ENCODE measurements at places on chromosomes 16 and 17. TPM values are rescaled to one million over a fixed set of nuclear protein-coding genes. Genes with fewer than 3 reads are reported as not detected.

DNA sequence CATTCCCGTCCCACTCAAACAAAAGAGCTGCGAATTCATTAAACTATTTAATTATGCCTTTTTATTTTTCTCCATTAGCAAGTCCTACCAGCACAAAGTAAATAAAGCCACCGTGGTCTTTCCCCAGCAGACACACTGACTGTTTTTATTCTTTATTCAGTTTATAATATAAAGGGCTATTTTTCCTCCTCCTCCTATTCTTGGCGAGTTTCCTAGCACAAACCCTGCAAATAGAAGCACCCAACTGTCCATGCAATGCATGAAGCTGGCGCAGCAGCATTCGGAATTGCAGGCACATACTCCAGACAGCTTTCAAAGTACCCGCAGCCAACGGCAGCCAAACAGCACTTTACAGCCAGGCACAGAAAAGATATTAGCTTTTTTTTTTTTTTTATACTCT, 583.4 kb upstream of the PSMD7 start:
- no peak for DNase-seq

- DNase-seq, result peak; percentile 36
Measured at GRCh38 chr17:258906-259305, 77.5 kb upstream of the DOC2B start.

- DNase-seq, result peak; percentile 52
Measured at GRCh38 chr16:12573730-12574383, 229.8 kb downstream of the CPPED1 start.

GRCh38 chr17:9968008-9968407, 62.9 kb upstream of the RCVRN start:
- no peak for DNase-seq

- no peak for DNase-seq
Measured at GRCh38 chr17:15501793-15502192, 34.4 kb upstream of the CDRT4 start.

- no peak for DNase-seq
Measured at GRCh38 chr16:27408012-27408601, 6.1 kb downstream of the IL21R start.

- DNase-seq, result no peak
Measured at GRCh38 chr16:80791411-80791810, 13.0 kb downstream of the CDYL2 start.

DNA sequence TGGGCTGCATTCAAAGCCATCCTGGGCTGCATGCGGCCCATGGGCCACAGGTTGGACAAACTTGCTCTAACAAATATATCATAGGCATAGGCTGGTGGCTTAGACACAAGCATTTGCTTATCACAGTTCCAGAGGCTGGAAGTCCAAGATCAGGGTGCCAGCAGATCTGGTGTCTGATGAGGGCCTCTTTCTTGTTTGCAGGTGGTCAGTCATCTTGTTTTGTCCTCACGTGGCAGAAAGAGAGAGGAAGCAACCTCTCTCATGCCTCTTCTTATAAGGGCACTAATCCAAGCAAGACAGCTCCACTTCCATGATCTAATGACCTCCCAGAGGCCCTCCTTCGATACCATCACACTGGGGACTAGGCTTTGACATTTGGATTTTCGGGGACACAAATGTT, 238.7 kb upstream of the TNRC6C start:
- DNase-seq, result no peak

GRCh38 chr17:5667871-5668270, 83.6 kb upstream of the NLRP1 start:
- no peak for DNase-seq

GRCh38 chr16:353404-354290, 1.1 kb upstream of the AXIN1 start:
- peak; percentile 17 for DNase-seq

GRCh38 chr17:14048169-14048568, 21.1 kb upstream of the COX10 start:
- no peak for DNase-seq

DNA sequence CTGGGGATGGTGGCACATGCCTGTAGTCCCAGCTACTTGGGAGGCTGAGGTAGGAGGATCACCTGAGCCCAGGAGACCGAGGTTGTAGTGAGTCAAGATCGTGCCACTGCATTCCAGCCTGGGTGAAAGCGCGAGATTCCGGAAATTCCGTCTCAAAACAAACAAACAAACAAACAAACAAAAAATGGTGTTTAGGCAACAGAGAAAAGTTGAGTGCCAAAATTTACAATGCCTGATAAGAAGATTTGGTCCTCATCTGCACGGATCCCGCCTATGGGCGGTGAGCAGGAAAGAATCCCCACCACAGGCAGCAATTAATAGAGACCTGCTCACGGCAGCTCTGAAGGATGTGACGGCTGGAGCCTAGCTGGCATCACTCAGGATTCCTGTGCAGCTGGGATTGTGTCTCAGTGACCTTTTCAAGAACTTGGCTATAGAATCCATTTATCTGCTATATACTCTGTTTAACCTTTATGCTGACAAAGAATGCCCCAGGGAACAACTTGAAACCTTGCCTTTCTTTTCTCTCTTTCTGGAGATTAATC, 14.0 kb upstream of the TEX2 start:
- no peak for DNase-seq

- DNase-seq, result no peak
Measured at GRCh38 chr16:57231821-57232350, 13.2 kb upstream of the ARL2BP start.

DNA sequence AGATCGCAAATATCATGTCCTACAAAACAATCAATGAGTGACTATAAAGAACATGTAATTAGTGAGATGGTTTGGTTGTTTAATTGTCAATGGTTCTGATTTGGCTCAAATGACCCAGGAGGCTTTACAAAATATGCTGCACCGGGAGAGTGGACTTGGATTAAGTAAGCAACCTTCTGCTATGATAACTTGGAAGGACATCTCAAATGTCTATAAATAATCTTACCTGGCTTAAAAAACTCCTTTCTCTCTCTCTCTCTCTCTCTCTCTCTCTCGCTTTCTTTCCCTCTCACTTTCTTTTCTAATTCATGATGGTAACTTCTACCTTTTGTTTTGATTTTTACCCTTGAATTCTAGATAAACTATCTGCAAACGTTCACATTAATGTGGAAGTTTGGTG, 14.2 kb downstream of the KCNJ2 start:
- DNase-seq, result no peak

- DNase-seq, result no peak
Measured at GRCh38 chr16:81181013-81181720, 57.3 kb upstream of the BCO1 start.

GRCh38 chr16:11200592-11200991, 55.4 kb downstream of the SOCS1 start:
- no peak for DNase-seq

DNA sequence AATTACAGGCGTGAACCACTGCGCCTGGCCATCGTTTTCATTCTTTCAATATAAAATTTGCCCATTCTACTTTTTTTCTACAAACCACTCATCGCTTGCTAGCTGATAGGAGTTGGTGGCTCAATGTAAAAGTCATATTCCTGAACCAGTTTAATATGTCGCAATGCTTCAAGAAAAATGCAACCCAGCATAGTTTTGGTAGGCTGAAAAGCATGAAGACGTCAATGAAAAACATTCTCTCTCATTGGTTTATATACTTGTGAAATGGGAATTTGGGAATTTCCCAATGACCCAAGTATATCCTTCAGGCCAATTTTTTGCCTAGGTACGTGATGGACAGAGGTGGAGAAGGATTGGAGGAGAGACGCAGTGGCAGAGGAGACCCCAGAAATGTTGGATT, 26.9 kb downstream of the USP43 start:
- no peak for DNase-seq

DNA sequence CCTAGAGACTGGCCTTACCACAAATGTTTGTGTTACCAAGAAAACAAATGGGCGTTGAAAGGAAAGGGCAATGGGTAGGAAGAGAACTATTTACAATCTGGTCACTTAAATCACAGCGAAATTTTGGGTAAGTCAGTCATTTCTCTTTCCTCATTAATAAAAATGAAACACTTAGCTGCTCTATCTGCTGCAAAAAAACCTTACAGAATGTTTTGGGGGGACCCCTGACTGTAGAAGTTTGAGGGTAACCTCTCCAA, 742 bp upstream of the NUTF2 start:
- DNase-seq, result no peak

DNA sequence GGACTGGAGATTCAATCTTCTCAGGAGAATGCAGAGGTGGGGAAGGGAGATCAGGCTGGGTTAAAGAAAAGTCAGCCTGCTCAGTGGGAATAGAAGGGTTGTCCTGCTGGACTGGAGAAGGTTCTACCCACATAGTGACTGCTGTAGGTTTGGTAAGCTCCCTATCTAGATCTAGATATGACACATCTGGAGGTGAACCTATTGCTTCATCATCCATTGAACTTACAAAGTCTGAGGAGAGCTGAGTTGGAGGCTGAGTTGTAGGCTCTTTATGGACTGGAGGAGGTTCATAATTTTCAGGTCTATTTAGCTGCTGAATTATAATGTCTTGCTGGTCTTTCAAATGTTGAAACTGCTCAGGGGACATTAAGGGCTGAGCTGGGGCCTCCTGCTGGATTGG, 46.0 kb upstream of the NF1 start:
- no peak for DNase-seq

DCUN1D3 gene
- total RNA-seq, result 12.7 TPM

KRT39 gene
- total RNA-seq, result not detected

SLC35G6 gene
- not detected for total RNA-seq

ATAD5 gene
- total RNA-seq, result 27.8 TPM

ZPBP2 gene
- 0.58 TPM for total RNA-seq

C17orf78 gene
- not detected for total RNA-seq

USP43 gene
- 0.24 TPM for total RNA-seq

KCNG4 gene
- total RNA-seq, result not detected

C16orf96 gene
- 0.07 TPM for total RNA-seq

HBQ1 gene
- total RNA-seq, result not detected

SAMD14 gene
- total RNA-seq, result 0.92 TPM

KRT28 gene
- not detected for total RNA-seq

C1QTNF1 gene
- not detected for total RNA-seq

NOG gene
- 0.44 TPM for total RNA-seq

GRAP gene
- total RNA-seq, result 7.9 TPM

CD300LG gene
- not detected for total RNA-seq

NXN gene
- 0.42 TPM for total RNA-seq

ASPSCR1 gene
- total RNA-seq, result 32.0 TPM

NUP88 gene
- total RNA-seq, result 144 TPM

MYH11 gene
- not detected for total RNA-seq

CCDC154 gene
- total RNA-seq, result 2.3 TPM

LPO gene
- not detected for total RNA-seq

ABCC1 gene
- 64.6 TPM for total RNA-seq

YBX2 gene
- 0.07 TPM for total RNA-seq

HOXB5 gene
- not detected for total RNA-seq

Measured in CD8-positive, alpha-beta memory T cell (primary cell).